ENCODE measurements at places on chromosomes 1 and 21.

GRCh38 chr21:42219606-42220137, 732 bp downstream of the ABCG1 start:
- peak overlapping the region; percentile 99 for H3K4me3 ChIP-seq
- H3K27ac ChIP-seq, result peak overlapping the region; percentile 98
- DNase-seq, result peak; percentile 39
- peaks cover 29% of the 10 kb centered on the region for H3K4me1 ChIP-seq
- H3K36me3 ChIP-seq, result peaks cover 19% of the 10 kb centered on the region

DNA sequence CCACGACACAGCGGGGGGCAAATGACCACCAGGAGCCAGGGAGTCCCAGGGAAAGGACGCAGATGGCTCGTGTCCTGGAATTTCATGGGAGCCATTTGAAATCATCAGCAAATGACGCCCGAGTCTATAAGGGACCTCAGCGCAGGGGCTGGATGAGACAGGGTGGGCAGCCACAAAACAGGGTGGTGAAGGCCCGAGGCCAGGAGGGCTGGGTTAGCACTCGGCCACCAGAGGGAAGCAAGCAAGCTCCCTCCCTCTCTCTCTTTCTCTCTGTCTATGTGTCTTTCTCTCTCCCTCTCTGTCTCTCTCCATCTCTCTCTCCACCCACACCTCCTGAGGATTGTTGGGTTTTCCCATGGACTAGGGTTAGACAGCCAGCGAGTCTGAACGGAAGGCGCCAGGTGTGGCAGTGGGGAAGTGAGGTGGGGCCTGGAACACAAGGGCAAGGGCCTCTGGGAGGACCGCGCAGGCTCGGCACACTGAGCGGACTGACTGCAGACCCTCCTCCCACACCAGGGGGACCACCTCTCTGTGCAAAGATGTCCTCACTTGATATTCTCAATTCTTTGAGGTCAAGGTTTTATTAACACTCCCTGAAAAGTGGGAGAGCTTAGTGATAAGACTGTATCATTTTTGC, 73.8 kb upstream of the TMPRSS2 start:
- peaks cover 6% of the 10 kb centered on the region for H3K27me3 ChIP-seq
- DNase-seq, result no peak
- H3K27ac ChIP-seq, result no peak overlapping the region
- H3K4me3 ChIP-seq, result no peak overlapping the region
- no peaks in the 10 kb centered on the region for H3K36me3 ChIP-seq

GRCh38 chr1:54745274-54745673, 19.0 kb downstream of the PARS2 start:
- peaks cover 8% of the 10 kb centered on the region for H3K27me3 ChIP-seq
- no peak overlapping the region for H3K27ac ChIP-seq
- peaks cover 24% of the 10 kb centered on the region for H3K36me3 ChIP-seq
- no peaks in the 10 kb centered on the region for H3K4me1 ChIP-seq
- peak overlapping the region; percentile 21 for H3K4me3 ChIP-seq

- peaks cover 7% of the 10 kb centered on the region for H3K27me3 ChIP-seq
- peak overlapping the region; percentile 56 for H3K4me3 ChIP-seq
- no peak for DNase-seq
- H3K4me1 ChIP-seq, result peaks cover 2% of the 10 kb centered on the region
Measured at GRCh38 chr21:46205766-46206162, 21.5 kb upstream of the SPATC1L start.

GRCh38 chr1:219659684-219660083, 46.8 kb upstream of the ZC3H11B start:
- no peak for DNase-seq
- peaks cover 2% of the 10 kb centered on the region for H3K4me1 ChIP-seq
- no peaks in the 10 kb centered on the region for H3K27me3 ChIP-seq

GRCh38 chr1:23645338-23645737, 46.3 kb upstream of the RPL11 start:
- H3K4me3 ChIP-seq, result no peak overlapping the region
- DNase-seq, result no peak
- no peak overlapping the region for H3K27ac ChIP-seq
- H3K27me3 ChIP-seq, result peaks cover 3% of the 10 kb centered on the region
- no peaks in the 10 kb centered on the region for H3K36me3 ChIP-seq

DNA sequence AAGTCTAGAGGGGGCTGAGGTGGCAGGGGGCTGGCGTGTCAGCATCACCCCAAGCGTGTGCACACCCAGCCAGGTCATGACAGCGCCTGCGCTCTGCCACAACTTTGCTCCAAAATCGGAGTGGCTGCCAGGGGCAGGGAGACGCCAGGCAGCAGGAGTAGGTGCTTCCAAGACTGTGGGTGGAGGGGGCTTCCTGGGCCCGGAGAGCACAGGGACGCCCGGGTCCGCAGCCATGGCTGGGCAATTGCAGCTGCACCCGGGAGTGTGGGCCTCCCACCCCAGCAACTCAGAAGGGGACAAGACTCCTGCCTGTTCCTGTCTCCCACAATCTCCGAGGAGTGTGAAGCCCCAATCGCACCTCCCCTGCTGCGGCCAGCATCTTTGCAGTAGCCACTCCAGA, 53.1 kb upstream of the CYYR1 start:
- no peak for DNase-seq
- H3K27ac ChIP-seq, result no peak overlapping the region
- no peak overlapping the region for H3K4me3 ChIP-seq

GRCh38 chr1:4797429-4797828, 143.0 kb downstream of the AJAP1 start:
- H3K4me1 ChIP-seq, result no peaks in the 10 kb centered on the region
- H3K36me3 ChIP-seq, result peaks cover 11% of the 10 kb centered on the region
- no peak for DNase-seq

DNA sequence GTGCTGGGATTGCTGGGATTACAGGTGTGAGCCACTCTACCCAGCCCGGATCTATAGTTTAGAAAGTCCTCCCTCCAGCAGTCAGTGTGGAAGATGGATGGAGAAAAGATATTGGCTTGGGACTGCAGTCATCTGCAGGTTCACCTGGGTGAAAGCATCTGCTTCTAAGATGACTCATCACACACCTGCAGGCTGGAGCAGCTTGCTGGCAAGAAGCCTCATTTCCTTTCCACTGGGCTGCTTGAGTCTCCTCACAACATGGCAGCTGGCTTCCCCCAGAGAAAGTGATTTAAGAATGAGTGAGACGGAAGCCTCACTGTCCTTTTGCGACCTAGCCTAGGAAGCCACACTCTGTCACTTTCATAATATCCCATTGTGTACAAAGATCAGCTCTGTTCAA, 50.0 kb downstream of the FOXO6 start:
- no peaks in the 10 kb centered on the region for H3K36me3 ChIP-seq
- peaks cover 6% of the 10 kb centered on the region for H3K27me3 ChIP-seq
- no peak overlapping the region for H3K27ac ChIP-seq
- no peak overlapping the region for H3K4me3 ChIP-seq

DNA sequence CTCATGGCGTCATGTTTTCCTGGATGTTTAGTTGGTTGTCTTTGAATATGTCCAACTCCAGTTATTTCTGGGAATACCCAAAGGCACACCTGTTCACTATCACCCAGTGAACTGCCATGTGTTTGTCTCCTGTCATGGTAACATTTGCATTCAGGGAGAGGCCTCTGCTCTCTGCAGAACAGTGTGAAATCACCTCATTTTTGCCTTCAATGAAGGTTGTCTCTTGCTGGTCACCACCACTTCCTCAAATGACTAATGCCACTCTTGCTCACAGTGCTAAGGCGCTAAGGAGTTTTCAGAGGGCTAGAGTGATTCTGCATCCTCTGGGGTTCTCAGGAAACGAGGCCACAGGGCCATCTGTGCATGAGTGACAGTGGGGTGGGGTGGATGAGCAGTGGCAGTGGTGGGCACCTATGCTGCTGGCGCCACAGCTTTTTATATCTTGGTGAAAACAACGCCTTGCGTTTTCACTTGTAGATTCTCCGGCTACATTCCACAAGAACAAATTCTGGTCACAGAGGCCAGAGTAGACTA, 60.0 kb upstream of the ATP5PO start:
- no peak for DNase-seq
- H3K27ac ChIP-seq, result no peak overlapping the region
- peaks cover 29% of the 10 kb centered on the region for H3K4me1 ChIP-seq
- H3K27me3 ChIP-seq, result no peaks in the 10 kb centered on the region
- H3K36me3 ChIP-seq, result no peaks in the 10 kb centered on the region
- no peak overlapping the region for H3K4me3 ChIP-seq

DNA sequence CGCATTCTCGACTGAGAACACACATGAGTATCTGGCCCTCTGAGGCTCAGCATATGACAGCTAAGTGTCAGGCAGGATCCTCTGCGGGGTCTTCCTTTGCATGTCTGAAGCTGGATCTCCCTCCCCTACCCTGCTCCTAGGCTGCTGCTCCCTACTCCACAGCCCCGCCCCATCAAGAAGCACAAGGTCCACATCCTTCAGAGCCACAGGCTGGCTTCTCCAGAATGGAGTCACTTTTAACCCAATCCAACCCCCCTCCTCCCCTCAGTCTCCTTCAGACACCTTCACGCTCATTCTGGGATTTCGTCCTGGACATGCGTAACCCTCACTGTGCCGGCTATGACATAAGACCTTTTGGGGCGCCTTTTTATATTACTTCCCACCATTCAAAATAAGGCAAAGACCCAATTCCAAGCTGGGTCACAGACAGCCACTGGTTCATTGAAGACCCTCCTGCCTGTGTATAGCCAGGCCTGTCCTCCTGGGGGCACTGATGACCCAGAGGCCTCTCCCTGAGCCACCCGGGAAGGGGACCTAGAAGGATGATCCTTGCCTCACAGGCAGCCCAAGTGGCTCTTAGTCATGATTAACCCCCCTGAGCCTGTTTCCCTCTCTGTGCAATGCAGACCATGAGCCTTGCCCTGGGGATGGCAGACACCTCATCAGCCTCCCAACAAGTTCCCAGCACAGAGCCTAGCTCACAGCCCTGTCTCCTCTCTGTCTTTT, 4.7 kb downstream of the ADGRB2 start:
- peaks cover 14% of the 10 kb centered on the region for H3K27me3 ChIP-seq
- DNase-seq, result no peak
- H3K36me3 ChIP-seq, result peaks cover 7% of the 10 kb centered on the region
- H3K4me1 ChIP-seq, result peaks cover 8% of the 10 kb centered on the region

- peaks cover 5% of the 10 kb centered on the region for H3K27me3 ChIP-seq
- no peak overlapping the region for H3K4me3 ChIP-seq
- H3K27ac ChIP-seq, result no peak overlapping the region
- DNase-seq, result no peak
- peaks cover 21% of the 10 kb centered on the region for H3K4me1 ChIP-seq
Measured at GRCh38 chr1:183193963-183194525, 8.0 kb downstream of the LAMC2 start.

GRCh38 chr1:147620543-147620942, 49.8 kb downstream of the ACP6 start:
- H3K27me3 ChIP-seq, result peaks cover 3% of the 10 kb centered on the region
- no peak for DNase-seq
- peaks cover 5% of the 10 kb centered on the region for H3K4me1 ChIP-seq

DNA sequence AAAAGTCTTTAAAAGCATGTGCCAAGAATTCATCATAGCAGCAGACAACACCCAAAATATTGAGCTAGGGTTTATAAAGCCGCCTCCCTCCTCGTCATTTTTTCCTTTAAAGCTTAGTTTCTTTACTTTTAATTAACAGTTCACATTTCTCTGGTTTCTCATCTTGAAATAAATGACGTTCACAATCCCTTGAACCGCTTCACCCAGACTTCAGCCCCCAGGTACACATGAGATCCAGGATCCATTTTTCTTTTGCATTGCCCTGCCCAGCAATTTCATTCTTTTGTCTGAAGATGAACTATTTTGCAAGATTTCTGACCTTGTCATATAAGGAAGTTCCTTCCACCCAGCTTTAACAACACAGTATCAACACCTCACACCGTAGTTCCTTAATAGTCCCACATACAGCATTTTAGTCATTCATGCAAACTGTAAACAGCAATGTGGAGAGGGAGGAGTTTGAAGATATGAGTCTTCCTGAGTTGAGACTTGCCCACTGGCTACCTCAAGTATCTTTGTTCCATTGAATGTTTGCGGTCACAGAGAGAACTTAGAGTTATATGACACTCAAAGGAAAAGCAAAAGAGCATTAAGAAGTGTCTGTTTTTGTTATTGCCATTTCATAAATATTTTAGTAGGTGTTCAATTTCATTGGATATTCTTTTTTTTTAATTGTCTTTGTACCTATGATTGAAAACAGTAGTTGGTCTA, 35.3 kb upstream of the CACYBP start:
- H3K4me3 ChIP-seq, result no peak overlapping the region
- peaks cover 1% of the 10 kb centered on the region for H3K27me3 ChIP-seq
- H3K36me3 ChIP-seq, result no peaks in the 10 kb centered on the region
- no peak overlapping the region for H3K27ac ChIP-seq

- DNase-seq, result no peak
- peaks cover 71% of the 10 kb centered on the region for H3K4me1 ChIP-seq
- peak overlapping the region; percentile 57 for H3K27ac ChIP-seq
- H3K4me3 ChIP-seq, result no peak overlapping the region
- H3K36me3 ChIP-seq, result no peaks in the 10 kb centered on the region
Measured at GRCh38 chr1:34828611-34829010, 30.9 kb downstream of the SMIM12 start.

GRCh38 chr1:236560213-236560771, 36.5 kb downstream of the LGALS8 start:
- peaks cover 32% of the 10 kb centered on the region for H3K36me3 ChIP-seq
- no peaks in the 10 kb centered on the region for H3K4me1 ChIP-seq
- no peak overlapping the region for H3K27ac ChIP-seq
- H3K27me3 ChIP-seq, result no peaks in the 10 kb centered on the region
- no peak overlapping the region for H3K4me3 ChIP-seq

GRCh38 chr1:107691540-107691939, 273.4 kb downstream of the VAV3 start:
- H3K4me3 ChIP-seq, result no peak overlapping the region
- peaks cover 25% of the 10 kb centered on the region for H3K36me3 ChIP-seq
- H3K27me3 ChIP-seq, result peaks cover 6% of the 10 kb centered on the region
- H3K4me1 ChIP-seq, result peaks cover 30% of the 10 kb centered on the region
- no peak for DNase-seq
- H3K27ac ChIP-seq, result no peak overlapping the region

DNA sequence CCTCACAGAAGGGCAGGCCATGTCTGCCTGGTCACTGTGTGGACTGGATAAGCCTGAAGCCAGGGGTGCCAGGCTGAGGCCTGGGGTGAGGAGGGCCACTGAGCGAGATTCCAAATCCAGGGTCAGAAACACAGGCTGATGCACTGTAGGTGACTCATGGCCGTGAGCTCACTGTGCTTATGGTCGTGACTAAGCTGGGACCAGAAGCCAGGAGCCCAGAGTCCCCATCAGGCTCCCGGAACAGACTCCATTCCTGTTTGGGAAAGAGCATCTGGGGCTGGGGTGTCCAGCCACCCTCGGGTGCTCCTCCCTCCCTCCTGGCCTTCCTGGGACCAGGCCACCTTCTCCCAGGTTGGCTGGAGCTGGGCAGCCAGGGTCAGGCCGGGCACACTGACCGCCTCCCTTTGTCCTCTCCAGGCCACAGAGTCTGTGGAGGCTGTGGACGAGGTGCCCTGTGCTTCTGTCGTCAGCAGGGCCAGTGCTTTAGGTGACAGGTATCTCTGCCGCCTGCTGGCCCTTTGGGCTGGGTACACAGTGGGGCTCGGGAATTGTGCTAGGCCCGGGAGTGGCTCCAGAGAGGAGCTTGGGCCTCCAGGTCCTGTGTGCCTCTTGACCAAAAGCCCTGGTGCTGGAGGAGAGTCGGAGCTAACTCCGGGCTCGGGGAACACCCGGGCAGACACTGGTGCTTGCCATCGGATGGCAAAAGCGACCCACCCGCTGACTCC, 36.7 kb downstream of the AJAP1 start:
- peaks cover 9% of the 10 kb centered on the region for H3K27me3 ChIP-seq
- H3K4me1 ChIP-seq, result no peaks in the 10 kb centered on the region
- H3K36me3 ChIP-seq, result no peaks in the 10 kb centered on the region
- DNase-seq, result no peak

GRCh38 chr1:111793923-111794322, 38.2 kb downstream of the DDX20 start:
- H3K36me3 ChIP-seq, result no peaks in the 10 kb centered on the region
- no peak for DNase-seq
- no peaks in the 10 kb centered on the region for H3K27me3 ChIP-seq
- no peak overlapping the region for H3K27ac ChIP-seq
